ENCODE measurements at places on chromosomes 11 and 22.

GRCh38 chr11:102194990-102195389, 84.7 kb downstream of the YAP1 start:
- DNase-seq, result no peak

DNA sequence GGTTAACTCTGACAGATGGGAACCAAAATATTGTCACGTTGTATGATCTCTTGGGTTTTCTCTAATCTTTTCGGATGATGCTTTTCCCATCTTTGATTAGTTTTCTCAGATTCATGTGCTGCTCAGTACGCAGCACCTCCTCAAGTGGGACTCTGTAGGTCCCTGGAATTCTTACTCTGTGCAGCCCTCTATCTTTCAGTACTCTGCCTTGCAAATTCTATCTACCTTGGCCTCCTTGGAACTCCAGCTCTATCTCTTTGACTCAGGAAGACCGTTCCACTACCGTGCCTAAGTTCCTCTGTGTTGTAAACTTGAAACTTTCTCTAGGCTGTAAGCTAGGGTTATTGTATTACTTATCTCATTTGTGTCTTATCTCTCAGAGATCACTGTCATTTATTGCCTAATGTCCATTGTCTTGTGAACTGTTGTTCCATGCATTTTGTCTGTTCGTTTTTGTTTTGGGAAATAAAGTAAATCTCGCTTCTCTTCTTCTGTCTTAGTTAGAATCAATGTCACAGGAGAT, 20.1 kb upstream of the CHORDC1 start:
- no peak for DNase-seq

GRCh38 chr11:18624161-18624560, 10.0 kb downstream of the SPTY2D1 start:
- no peak for DNase-seq

- DNase-seq, result no peak
Measured at GRCh38 chr11:108580043-108580442, 13.5 kb downstream of the EXPH5 start.

GRCh38 chr11:57426929-57427726, at the start of gene SLC43A3:
SLC43A3 (minus strand) TSS chr11:57427121; CDS start chr11:57426172, 949 bp downstream.
- DNase-seq, result no peak

GRCh38 chr11:36790526-36790925, 192.5 kb upstream of the RAG2 start:
- no peak for DNase-seq

DNA sequence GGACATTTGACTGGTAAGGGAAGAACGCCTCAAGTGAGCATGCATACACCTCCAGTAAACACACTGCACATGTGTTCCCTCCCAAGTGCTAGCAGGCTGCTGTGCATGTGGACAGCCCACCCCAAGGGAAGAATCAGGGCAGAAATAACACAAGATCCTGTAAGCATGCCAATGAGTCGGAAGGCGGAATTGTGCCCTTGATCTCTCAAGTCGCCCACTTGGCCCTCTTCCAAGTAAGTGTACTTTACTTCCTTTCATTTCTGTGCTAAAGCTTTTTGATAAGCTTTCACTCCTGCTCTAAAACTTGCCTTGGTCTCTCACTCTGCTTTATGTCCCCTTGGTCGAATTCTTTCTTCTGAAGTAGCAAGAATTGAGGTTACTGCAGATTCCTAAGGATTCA, 139.6 kb downstream of the TRPC6 start:
- no peak for DNase-seq

DNA sequence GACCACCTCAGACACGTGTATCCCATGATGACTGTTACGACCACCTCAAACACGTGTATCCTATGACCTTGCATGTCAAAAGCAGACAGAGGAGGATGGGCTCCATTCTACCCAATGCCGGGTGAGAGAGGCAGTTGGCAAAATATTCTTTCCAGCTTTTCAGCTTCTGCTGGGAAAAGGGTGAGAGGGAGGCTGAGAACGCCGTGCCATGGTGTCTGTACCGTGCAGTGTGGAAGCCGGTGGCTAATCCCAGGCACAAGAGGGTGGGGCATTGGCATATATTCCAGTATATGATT, 1478.4 kb downstream of the TBC1D22A start:
- no peak for DNase-seq

- no peak for DNase-seq
Measured at GRCh38 chr11:62398011-62398994, 20.5 kb upstream of the SCGB1A1 start.

- DNase-seq, result no peak
Measured at GRCh38 chr11:11984563-11984962, 23.9 kb downstream of the DKK3 start.

DNA sequence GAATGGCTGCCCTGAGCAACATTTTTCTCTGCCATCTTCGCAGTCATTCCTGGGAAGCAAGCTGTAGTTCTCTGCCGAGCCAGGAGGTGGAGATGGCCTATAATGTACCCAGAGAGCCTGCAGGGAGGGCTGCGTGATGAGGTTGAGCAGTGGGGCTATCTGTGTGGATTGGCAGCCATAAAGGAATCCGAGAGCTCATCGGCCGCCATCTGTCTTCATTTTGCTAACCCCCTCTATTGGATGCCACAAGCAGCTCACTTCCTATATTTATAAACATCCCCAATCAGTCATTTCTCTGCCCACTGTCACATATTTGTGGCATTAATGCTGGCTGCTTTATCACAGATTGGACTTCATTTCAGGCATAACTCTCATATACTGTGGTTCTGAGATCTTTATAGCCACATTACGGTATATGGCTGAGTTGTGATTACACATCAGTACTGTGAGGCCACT, 209.5 kb downstream of the NTM start:
- no peak for DNase-seq

- no peak for DNase-seq
Measured at GRCh38 chr11:115363921-115364320, 140.3 kb downstream of the CADM1 start.

GRCh38 chr11:17313349-17314231, 37.1 kb downstream of the NUCB2 start:
- no peak for DNase-seq

DNA sequence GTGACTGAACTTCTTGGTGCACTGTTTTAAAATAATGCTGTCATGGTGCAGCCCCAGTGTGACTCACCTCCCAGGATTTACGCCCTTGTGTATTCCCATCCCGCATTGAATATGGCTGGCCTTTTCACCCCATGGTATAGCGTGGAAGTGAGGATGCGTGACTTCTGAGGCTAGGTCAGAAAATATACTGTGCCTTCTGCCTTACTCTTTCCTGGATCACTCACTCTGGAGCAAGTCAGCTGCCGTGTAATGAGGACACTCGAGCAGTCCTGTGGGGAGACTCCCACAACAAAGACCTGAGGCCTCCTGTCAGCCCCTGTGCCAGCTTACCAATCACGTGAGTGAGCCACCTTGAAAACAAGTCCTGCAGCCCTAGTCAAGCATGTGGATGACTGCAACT, 471.9 kb upstream of the KIRREL3 start:
- DNase-seq, result no peak

GRCh38 chr11:1064167-1064566, 10.5 kb upstream of the MUC2 start:
- DNase-seq, result no peak

GRCh38 chr11:72776117-72776843, 17.6 kb downstream of the STARD10 start:
- no peak for DNase-seq

GRCh38 chr11:115493488-115493887, 10.7 kb downstream of the CADM1 start:
- no peak for DNase-seq

- no peak for DNase-seq
Measured at GRCh38 chr22:50581031-50581949, 1.4 kb downstream of the CHKB start.

- no peak for DNase-seq
Measured at GRCh38 chr11:91998481-91998880, 226.1 kb upstream of the FAT3 start.

DNA sequence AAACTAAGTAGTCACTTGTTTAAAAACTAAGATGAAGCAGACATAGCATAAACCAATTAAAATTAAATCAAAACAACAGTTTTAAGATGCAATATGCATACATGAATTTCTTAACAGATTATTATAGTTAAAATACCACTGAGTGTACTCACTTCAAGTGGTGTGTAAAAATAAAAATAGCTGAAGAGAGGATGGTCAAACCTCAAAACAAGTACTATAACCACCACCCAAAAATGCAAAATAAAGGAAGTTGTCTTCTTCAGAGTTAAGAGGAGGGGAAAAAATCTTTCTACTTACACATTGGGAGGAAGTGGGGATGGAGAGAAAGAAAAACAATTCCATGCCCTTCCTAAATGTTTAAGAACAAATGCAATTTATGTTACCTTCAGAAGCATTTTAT, 31.9 kb downstream of the RRAS2 start:
- DNase-seq, result no peak

DNA sequence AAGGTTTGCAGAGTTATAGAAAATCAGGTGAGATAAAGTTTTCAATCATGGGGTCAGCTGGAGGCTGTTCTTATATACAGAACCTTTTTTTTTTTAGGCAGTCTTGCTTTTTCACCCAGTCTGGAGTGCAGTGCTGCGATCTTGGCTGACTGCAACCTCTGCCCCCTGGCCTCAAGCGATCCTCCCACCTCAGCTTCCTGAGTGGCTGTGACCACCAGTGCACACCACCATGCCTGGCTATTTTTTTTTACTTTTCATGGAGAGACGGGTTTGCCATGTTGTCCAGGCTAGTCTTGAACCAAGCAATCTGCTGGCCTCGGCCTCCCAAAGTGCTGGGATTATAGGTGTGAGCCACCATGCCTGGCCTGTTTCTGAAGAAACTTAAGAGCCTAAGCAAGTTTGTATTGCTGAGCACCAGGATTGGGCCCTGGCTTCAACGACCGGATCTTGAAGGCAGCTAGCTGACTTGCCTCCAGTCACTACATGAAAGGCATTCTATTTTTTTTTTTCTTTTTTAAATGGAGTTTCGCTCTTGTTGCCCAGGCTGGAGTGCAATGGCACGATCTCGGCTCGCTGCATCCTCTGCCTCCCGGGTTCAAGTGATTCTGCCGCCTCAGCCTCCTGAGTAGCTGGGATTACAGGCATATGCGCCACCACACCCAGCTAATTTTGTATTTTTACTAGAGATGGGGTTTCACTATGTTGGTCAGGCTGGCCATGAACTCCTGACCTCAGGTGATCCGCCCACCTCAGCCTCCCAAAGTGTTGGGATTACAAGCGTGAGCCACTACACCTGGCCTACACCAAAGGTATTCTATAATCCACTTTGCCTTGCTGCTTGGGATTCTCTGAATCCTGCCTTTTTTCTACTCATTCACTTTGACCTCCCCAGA, 7.6 kb downstream of the XBP1 start:
- DNase-seq, result no peak

DNA sequence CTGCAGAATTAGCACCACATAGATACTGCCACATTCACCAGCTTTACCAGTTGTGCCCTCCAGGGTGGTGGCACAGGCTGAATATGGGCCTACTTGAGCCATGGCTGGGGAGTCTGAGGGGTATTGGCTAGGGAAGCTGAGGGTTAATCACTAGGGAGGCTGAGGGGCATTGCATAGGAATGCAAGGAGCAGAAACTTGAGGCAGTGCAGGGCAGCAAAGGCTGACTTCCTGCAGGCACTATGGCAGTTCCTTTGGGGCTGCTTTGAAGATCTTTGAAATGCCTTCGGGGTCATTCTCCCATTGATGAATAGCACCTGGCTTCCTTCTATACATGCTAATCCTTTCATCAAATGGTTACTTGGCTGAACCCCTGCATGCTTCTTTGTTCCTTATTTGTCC, 171.5 kb downstream of the RCN1 start:
- no peak for DNase-seq

DNA sequence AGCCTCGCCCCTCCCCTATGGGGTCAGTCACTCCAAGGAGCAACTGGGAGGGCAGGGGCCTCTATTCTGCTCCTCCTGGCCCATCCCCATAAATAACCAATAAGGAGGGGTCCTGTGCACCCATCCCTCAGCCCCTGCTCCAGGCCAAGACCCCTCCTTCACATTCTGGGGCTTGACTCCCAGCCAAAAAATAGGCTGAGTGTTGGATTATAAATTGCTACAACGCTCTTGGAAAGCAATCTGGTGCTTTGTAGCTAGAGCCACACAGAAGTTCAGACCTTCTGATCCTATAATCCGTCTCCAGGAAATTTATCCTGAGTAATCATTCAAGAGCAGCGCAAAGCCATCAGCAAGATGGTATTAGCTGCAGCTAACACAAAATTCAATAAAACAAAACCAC, 42.5 kb downstream of the ABCC8 start:
- DNase-seq, result no peak

DNA sequence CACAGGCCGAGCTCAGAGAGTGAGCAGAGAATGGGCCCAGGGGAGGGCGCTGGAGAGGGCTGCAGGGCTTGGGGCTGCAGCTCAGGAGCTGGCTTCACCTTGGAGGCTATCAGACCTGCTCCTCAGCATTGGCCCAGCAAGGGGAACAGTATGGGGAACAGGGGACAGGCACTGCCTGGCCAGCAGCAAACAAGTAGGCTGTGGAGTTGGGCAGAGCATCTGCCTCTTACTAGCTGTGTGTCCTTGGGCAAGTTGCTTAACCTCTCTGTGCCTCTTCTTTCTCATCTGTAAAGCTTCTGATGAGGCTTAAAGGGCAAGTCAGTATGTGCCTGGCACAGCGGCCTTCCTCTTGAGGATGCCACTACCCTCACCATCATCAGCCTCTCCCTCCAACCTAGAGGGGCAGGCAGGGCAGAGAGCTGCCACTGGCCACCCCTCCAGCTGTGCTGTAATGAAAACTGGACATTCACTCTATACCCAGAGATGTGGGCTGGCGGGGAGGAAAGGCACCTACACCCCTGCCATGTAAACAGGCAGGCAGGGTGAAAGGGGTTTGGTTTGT, 7.5 kb upstream of the CDKN1C start:
- no peak for DNase-seq

GRCh38 chr11:94325681-94326080, 21.3 kb downstream of the IZUMO1R start:
- DNase-seq, result no peak

DNA sequence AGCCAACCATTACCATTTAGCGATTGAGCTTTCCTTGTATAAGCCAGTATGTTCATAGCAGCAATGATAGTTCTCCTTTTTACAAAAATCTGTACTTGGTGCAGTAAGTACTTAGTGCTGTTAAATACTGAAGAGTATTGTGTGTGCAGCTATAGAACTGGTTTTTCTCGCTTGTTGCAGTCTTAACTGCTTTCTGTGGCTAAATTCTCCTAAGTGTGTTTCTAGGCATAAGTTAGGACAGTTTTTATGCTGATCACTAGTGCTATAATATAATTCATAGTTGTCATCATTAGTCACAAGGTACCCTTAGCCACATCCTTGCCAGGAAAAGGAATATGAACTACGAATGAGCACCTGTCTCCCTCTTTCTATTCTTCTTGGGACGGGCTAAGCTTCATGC, 107.7 kb downstream of the GRAMD1B start:
- DNase-seq, result no peak

GRCh38 chr22:47401592-47401898, 639.1 kb downstream of the TBC1D22A start:
- no peak for DNase-seq

All from occipital lobe (tissue), 3 donors.